ENCODE measurements at places on chromosomes 4 and X.

- no peak for DNase-seq
These were observed 187.9 kb upstream of the LCORL start for GRCh38 chr4:18209448-18209847.

DNA sequence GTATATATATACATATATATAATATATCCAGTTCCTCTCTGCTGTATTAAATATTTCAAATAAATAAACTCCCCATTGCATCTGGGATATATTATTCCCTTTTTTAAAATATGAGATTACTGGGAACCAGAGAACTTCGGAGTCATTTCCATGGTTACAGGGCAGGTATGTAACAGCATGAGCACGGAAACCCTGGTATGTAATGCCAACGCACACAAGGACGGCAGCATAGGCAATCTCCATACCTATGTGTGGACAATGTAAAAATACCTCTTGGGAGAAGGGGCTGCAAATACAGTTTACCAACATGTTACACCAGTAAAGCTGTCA is 62.8 kb downstream of the NUDT10 start:
- DNase-seq, result no peak

- DNase-seq, result peak; percentile 19
These were observed 37.1 kb upstream of the HERC6 start for GRCh38 chr4:88341227-88342192.

GRCh38 chr4:137534516-137534915 is 2.2 kb upstream of the PCDH18 start:
- peak; percentile 15 for DNase-seq

GRCh38 chr4:99383833-99384392 is 31.4 kb upstream of the ADH1C start:
- DNase-seq, result no peak

- DNase-seq, result no peak
These were observed 596.3 kb upstream of the TENM3 start for GRCh38 chr4:181646864-181647263.

DNA sequence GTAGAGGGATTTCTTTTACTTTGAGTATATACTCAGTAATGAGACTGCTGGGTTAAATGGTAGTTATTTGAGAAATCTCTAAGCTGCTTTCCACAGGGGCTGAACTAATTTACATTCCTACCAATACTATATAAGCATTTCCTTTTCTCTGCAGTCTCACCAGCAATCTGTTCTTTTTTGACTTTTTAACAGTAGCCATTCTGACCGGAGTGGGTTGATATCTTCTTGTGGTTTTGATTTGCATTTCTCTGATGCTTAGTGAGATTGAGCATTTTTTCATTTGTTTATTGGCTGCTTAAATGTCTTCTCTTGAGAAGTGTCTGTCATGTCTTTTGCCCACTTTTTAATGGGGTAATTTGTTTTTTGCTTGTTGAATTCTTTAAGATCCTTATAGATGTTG is 43.3 kb downstream of the SPCS3 start:
- no peak for DNase-seq

- DNase-seq, result no peak
These were observed 85.8 kb downstream of the DCTD start for GRCh38 chr4:182831376-182831775.

GRCh38 chrX:47854474-47854873 is 17.8 kb downstream of the ZNF81 start:
- peak; percentile 31 for DNase-seq

GRCh38 chrX:38004046-38004445 is 2.3 kb upstream of the SYTL5 start:
- DNase-seq, result no peak

GRCh38 chrX:8748855-8749254 is 16.9 kb upstream of the ANOS1 start:
- DNase-seq, result peak; percentile 12

- no peak for DNase-seq
These were observed 28.5 kb upstream of the LIMCH1 start for GRCh38 chr4:41509451-41509866.

DNA sequence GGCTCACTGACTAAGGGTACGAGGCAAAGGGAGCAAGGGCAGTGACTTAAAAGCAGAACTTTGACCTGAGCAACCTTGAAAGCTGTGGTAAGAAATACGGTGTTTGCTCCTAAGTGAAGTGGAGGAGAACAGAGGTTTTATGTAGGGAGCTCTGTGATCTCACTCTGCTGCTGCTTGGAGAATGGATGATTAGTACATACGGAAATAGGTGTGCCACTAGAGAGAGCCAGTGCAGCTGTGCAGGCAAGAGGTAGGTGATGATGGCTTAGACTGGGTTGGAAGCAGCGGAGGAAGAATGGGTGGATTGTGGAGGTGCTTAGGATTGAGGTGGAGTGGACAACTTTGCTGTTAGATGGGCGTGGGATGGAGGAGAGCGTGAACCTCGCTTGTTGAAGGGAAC is 85.0 kb downstream of the FAM193A start:
- DNase-seq, result no peak

GRCh38 chr4:151887031-151887815 is 126.4 kb upstream of the GATB start:
- DNase-seq, result peak; percentile 27

GRCh38 chr4:115501656-115502055 is 388.2 kb upstream of the NDST4 start:
- no peak for DNase-seq

DNA sequence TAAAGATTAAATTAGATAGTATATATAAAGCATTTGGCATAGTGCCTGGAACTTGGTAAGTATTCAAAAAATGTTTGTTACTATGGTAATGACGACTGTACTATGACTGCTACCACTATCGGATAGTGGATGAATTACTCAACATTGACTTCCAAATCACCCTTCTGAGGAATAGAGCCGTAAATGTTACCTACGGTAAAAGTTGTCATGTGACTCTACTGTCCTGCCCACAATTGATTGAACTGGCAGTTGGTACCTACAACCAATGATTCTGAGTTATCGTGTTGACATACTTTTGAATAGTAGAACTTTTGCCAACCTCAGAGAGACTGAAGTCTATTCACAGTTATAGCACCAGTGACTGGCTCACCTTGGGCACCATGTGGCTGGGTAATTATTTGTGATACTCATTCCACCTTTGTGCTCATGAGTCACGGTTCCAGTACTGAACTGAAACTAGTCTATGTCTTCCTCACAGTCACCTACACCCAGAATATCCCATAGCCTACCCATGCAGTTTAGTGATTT is 185.5 kb upstream of the PITX2 start:
- no peak for DNase-seq

- no peak for DNase-seq
These were observed 1.7 kb upstream of the AKAP4 start for GRCh38 chrX:50202539-50202938.

GRCh38 chr4:47368211-47368610 is 95.3 kb downstream of the COMMD8 start:
- DNase-seq, result peak; percentile 85

DNA sequence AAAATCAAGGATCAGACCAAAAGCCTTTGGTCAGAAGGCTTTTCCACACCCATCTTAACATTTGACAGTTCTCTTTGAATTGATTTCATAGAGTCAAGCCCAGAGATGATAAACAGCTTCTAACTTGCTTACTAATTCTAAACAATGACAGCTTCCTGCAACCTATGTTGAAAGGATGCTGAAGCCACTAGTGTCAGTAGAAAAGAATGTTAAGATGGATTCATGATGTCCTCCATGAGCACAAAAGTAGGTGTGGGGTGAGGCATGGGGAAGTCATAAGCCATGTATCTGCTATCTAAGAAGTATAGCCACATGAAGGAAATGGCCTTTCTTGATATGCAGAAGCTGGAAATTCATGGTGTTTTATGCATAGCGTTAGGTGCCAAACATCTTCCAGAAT is 269.3 kb downstream of the DHX15 start:
- no peak for DNase-seq

DNA sequence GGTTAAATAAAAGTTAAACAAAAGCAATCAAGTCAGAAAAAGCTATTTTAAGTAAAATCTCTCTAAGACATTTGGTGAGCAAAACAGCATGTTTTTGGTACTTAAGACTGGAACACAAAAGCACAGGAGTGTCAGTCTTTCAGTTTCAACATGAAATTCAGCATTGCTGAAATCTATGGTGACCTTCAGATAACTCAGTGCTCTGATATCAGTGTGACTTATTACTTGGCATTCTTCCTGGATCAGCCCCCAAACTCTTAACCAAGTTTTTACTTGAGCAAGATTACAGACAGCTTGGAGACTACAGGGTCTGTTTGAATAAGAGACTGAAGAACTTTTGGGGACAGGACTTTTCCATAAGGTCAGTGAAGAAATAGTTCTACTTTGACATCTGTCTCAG is 437.2 kb downstream of the RAPGEF2 start:
- no peak for DNase-seq

DNA sequence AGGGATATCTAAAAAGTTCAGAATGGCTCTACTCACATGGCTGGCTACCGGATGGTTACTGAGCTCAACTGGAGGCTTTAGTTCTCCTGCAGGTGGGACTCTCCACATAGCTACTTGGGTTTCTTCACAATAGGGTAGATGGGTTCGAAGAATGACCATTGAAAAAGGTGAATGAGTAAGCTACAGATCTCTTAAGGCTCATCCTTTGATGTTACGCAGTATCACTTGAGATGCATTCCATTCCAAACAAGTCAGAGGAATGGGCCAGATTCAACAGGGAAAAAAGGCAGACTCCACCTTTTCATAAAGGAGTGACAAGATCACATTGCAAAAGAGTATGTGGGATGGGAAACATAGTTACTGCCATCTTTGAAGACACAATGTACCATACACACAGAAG is 52.6 kb downstream of the DDX53 start:
- DNase-seq, result no peak

DNA sequence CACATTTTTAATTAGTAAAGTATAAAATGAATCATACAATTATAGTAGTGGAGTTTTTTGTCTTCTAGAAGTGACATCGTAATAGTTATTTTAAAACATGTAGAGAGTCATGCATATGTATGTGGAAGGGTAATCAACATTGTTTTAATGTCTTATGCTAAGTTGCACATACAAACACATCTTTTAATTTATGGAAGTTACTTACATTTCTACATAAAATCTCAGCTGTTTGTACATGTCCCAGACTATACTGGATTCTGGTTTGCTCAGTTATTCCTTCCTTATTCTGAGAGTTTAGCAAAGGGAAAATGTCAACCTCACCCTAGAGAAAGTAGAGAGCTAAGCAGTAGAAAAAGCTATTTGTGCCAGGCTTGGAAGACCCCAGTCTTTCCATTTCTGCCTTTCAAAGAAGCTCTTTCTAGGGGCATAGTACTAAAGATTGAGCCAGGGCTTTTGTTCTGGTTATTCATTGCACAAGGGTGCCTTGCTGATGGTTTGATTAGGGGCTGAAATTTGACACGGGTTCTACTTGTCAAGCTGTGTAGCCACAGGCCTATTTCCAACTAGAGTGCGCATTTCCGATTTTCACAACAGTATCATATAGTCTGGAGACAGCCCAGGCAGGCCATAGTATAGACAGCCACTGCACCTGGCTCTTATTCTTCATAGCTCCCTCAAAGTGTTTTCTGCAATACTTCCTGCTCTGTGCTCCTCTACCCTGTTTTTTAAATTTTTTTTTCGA is 106.3 kb downstream of the RPA4 start:
- no peak for DNase-seq

DNA sequence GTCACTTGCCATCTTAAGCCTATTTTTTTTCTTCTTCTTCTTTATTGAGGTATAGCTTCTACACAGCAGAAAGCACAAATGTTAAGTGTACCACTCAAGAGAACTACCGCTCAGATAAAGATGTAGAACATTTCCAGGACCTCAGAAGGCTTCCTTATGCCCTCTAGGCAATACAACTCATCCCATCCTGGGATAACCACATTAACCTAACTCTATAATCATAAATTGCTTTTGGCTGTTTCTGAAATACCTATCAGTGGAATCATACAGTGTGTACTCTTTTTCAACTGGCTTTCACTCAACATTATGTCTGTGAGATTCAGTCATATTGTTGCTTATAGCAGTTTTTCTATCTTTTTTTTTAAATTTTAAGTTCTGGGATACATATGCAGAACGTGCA is 51.7 kb downstream of the ARFIP1 start:
- no peak for DNase-seq

- no peak for DNase-seq
These were observed 5.1 kb downstream of the ADGRA3 start for GRCh38 chr4:22510750-22511149.

- no peak for DNase-seq
These were observed 151.1 kb upstream of the MAMLD1 start for GRCh38 chrX:150211988-150212387.

- no peak for DNase-seq
These were observed 10.5 kb downstream of the TBCK start for GRCh38 chr4:106305435-106306055.

DNA sequence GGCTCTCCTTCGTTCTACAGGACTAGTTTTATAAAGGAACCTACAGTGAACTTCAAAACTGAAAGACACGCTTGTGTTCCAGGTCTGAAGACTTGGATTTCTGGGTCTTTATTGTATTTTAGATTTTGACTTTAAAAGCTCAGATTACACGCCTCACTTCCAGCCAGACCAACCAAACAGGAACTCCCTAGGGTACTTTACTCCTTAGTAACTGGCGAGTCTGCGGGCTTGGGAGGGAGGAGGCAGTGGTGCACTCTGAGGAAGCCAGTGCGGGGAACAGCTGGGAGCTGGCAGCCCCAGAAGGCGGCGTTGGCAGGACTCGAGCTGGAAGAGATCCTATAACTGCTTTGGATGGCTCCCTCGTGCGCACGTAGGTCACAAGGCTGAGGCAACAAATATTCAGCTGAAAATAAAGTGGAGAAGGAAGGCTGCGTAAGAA is 391 bp upstream of the PHKA1 start:
- peak; percentile 75 for DNase-seq

GRCh38 chr4:68324519-68325262 is 25.2 kb downstream of the YTHDC1 start:
- no peak for DNase-seq

DNA sequence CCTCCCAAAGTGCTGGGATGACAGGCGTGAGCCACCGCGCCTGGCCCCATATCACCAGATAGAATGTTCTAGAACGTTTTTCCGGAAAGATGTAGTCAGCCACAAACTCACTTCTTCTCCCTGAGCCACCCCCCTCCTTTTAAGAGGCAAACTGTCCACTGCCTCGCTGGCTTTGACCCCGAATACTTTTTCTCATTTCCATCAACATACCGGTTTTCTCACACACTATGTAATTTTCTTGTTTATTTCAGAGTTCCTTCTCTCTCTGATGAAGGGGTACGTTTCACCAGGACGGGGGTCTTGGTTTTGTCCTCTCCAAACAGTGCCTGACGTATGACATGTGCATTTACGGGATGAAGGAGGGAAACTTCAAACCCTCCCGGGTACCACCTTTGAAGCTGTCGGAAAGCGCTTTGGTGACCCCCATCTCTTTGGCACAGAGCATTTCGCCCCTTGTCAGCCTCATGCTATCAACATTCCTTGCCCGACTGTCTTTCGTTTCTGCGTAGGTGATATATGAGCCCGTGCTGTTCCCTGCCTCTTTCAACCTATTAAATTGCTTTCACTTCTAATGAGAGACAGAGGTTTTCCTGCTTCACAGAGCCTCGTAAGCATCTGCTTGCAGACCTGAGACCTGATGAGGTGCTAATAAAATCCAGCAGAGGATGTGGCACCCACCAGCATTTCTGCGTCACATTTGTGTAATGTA is 73.8 kb downstream of the CRLF2 start:
- DNase-seq, result no peak

GRCh38 chrX:136147315-136147901 is at the start of gene FHL1:
FHL1 (plus strand) TSS chrX:136147533.
- DNase-seq, result no peak
